ENCODE measurements at places on chromosomes 2 and 18. TPM values are rescaled to one million over a fixed set of nuclear protein-coding genes. Genes with fewer than 3 reads are reported as not detected.

Gene CPO
- total RNA-seq: 0.21 TPM

Gene GAL3ST2
- 2.5 TPM for total RNA-seq

Gene COL6A3
- total RNA-seq: 0.52 TPM

Gene RGPD4
- 0.10 TPM for total RNA-seq
